ENCODE measurements at places on chromosomes 7 and 10.

DNA sequence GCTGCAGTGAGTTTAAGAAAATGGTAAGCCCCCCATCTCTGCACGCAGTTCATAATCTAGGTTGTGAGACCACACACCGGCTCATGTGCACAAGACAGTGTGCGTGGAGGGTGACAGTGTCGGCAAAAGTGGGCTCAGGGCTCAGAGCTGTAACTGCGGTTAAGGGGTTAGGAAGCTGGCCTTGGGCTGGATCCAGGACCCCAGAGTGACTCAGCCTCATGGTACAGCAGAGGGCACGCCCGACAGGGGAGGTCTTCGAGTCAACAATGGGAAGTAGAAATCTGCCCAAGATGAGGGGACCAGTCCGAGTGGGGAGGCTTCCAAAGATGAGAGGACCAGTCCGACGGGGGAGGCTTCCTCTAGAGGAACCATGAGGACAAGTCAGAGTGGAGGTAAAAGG is 437.7 kb downstream of the DNAJB6 start:
- no peak for DNase-seq

DNA sequence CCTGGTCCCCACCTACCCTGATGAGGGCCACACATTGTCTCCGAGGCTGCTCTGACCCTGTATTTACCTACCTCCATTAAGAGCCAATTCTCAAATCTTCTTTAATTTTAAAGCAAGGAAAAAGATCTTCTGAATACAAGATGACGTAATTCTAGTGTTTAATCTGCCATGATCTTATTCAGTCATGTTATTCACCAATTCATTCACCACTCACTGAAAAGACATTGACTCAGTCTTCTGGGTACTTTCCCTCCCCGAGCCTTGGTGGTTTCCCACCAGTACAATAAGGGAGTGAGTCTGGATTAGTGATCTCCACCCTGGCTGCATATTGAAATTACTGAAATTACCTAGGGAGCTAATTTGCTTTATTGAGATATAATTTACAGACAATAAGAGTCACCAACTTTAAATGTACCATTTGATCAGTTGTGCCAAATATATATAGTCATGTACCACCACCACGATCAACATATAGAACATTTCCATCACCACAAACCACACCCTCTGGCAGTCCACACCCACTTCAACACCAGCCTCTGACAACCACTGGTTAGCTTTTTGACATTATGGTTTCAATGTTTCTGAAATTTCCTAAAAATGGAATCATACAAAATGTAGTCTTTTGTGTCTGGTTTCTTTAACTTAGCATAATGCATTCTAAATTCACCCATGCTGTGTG is 117.5 kb upstream of the UNC5B start:
- DNase-seq = peak; percentile 50

GRCh38 chr7:4549681-4550080 is 132.4 kb upstream of the FOXK1 start:
- no peak for DNase-seq

DNA sequence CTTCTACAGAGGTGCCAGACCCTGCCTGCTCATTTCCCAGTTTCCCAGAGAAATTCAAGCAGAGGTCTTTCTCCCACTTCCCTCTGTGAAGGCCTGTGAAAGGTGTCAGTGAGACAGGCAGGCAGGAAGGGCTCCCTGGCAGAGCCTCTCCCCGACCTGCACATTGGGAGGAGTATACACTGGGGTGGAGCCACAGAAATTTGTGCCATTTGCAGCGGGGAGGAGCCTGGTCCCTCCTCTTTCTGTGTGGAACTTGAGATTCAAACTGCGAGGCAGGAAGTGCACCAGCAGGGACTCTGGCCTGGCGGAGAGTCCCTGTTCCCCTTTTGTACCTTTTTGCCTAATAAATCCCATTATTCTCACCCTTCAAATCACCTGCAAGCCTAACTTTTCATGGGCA is 54.6 kb upstream of the OPN4 start:
- peak; percentile 39 for DNase-seq

DNA sequence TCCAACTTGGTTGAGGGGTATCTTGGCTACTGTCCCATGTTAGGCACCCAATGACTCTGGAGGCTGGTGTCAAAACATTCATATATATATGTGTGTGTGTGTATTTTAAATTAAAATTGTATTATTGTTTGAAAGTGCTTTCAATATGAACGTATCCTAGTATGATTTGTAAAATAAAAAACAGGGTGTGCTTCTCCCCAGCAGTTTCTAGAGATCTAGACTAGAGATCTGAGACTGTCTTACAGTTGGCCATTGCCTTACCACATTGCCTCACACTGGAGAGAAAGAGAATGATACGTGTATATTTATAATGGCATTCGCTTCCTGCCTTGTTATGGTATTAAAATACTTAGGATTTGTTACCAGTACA is 1.2 kb downstream of the BAG3 start:
- peak; percentile 67 for DNase-seq

GRCh38 chr7:156176039-156176438 is 363.8 kb upstream of the SHH start:
- no peak for DNase-seq
